ENCODE measurements at places on chromosomes 4 and X.

- DNase-seq, result no peak
Measured at GRCh38 chrX:78769101-78769755, 21.7 kb downstream of the LPAR4 start.

- no peak for DNase-seq
Measured at GRCh38 chrX:45876206-45876605, 669.0 kb downstream of the ZNF674 start.

GRCh38 chrX:25536307-25536970 is 520.7 kb upstream of the ARX start:
- no peak for DNase-seq

GRCh38 chr4:42570221-42570620 is 86.7 kb downstream of the ATP8A1 start:
- no peak for DNase-seq

- DNase-seq, result no peak
Measured at GRCh38 chr4:95833711-95834194, 6.1 kb upstream of the PDHA2 start.

DNA sequence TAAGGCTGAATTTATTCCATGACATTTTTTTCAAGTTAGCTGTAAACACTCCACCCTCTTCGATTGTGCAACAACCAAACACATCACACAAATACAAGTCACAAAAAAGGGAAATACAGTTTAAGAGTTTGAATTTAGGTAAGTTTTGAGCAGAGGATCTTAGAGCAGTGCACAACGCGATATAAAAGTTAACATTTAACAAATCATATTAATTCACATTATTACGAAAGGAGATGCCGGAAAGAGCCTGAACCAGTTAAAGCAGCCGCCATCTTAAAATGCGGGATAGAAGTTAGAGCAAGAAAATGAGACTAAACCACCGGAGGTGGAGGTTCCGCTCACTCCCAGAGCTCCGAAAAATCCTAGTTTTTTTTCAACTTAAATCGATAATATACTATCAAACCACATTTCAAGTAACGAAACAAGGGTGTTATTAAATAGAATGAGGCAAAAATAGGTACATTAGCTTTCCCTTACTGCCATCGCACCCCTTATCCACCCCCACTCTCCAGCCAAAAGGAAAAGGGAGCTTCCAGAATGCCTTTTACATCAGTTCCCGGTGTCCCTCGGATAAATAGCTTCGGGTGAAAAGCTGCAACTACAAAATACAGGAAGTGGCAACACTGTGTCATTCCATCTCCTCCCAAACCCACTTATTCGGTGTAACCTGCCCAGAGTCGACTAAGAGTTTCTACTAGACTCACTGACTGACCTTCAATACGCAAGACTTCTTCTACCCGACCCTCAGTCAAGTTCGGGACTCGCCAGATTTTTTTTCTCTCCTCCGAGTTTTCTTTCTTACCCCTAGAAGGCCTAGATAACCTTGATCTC is 1.9 kb downstream of the UBE2D3 start:
- DNase-seq, result peak; percentile 75

DNA sequence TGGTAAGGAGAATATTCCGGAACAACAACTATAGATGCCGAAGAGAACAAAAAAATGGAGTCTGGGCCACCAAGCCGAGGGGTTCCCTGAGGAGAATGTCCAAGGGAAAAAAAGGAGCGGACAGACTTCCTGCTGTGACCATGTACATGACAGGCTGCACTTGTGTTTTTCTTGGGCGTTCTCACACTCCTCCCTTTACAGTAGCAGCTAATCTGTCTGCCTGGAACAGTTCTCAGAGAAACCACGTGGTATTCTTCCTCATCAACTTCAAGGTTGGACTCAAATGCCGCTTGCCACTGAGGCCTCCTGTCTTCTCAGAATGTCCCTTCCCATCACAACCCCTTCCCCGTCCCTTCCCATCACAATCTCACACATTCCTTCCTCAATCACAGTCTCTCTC is 30.8 kb upstream of the MTNR1A start:
- DNase-seq, result no peak

GRCh38 chr4:57424232-57424897 is 314.2 kb upstream of the IGFBP7 start:
- DNase-seq, result no peak

DNA sequence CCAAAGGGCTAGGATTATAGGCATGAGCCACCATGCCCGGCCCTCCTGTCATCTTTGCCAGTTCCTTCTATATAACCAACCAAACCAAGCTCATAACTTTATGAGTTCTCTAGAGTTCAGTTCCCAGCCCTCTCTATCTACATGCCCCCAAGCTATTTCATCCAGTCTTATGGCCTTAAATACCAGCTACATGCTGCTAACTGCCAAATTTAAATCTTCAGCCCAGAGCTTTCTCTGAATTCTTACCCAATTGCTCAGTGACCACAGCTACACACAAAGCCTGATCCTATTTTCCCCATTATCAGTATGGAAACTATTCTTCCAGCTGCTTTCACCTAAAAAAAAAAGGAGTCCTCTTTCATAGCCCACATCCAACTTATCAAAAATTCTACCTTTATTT is 23.1 kb downstream of the TMEM184C start:
- no peak for DNase-seq

- no peak for DNase-seq
Measured at GRCh38 chrX:118239178-118239870, 106.6 kb upstream of the WDR44 start.

- no peak for DNase-seq
Measured at GRCh38 chr4:28350485-28350884, 1489.8 kb downstream of the STIM2 start.

DNA sequence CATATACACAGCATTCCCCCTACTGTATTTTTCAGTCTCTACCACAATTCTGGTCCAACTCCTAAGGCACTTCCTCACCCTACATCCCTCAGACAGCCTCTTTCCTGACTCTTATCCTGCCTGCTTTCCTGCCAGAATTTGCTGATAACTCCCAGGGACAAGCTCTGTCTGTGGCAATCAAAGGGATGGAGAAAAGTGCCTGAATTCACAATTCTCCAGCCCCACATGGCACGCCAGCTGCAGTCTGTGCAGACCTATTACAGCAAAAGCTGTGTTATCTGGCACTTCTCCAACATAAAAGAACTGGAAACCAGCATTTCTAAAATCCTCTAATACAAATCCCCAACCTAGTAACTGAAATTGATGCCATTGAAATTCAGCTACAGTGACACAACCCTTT is 404.8 kb downstream of the KLHL13 start:
- no peak for DNase-seq

GRCh38 chr4:6372649-6373525 is 99.5 kb downstream of the PPP2R2C start:
- DNase-seq, result peak; percentile 9

DNA sequence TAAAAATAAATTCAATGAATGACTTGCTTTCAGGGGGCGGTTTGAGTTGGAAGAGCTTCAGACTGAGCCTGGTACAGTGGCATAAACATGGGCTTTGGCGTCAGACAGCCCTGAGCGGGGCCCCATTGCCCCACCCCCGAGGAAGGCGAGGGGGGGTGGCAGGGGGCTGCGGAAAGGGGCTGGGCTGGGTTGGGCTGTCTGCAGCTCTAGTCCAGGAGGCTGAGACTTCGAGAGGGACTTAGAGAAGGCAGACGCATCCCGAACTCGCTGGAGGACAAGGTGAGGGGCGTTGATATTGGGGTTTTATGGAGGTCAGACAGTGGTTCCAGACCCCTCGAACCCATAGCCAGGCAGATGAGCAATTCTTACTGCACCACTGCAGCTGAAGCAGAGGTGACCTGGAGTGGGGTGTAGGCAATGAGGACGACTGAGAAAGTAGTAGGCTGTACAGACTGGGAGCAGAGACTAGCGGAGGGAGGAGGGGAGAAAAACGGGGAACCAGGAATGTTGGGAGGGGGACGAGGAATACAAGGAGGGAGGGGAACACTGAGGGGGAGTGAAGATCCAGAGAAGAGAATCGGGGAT is at the start of gene MAGED2:
Gene MAGED2, plus strand, starts transcription at position 222 of the 585 bp plus-strand sequence. CDS start 1,587 bp downstream, outside the sequence.
- DNase-seq, result no peak

GRCh38 chrX:152632445-152633097 is 5.1 kb upstream of the GABRQ start:
- DNase-seq, result peak; percentile 36

- peak; percentile 68 for DNase-seq
Measured at GRCh38 chr4:106809076-106809475, 227.0 kb downstream of the DKK2 start.

- DNase-seq, result no peak
Measured at GRCh38 chr4:21692241-21692640, 256.3 kb downstream of the KCNIP4 start.

GRCh38 chr4:106287353-106287969 is 28.5 kb downstream of the TBCK start:
- peak; percentile 46 for DNase-seq

DNA sequence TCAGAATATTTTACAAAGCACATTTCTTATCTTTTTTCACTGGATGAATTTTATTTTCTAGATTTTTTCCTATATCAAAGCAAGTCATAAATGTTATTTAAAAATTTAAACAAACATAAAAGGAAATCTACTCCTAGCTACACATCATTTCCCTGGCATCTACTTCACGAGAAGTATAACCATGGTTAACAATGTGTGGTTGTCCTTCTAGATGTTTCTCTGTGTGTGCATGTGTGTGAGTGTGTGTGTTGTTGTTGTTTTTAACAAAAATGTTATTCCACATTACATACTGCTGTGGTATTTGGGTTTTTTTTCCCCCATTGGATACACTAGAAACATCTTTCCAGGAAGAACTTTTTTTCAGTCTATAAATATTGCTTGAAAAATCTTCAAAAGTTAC is 103.1 kb downstream of the CHIC2 start:
- no peak for DNase-seq

GRCh38 chr4:37737466-37737865 is 51.3 kb upstream of the RELL1 start:
- DNase-seq, result peak; percentile 62

DNA sequence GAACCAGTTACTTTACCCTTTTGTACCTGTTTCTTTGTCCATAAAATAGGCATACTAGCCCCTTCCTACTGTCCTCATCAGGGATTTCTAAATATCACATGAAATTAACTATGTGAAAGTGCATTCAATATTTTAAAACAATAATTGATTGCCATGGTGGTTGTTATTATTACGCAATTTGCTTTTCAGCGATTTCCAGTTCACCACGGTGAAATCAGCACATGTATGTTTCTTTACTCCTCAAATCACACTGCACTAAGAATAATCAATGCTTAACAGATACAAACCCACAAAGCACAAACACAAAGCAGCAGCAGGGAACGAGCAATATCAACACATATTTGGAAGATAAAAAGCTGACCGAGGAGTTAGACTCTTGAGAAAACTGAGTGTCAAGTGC is 371.3 kb upstream of the NOCT start:
- DNase-seq, result no peak

Measured in inflammatory macrophage (primary cell).